ENCODE measurements at places on chromosomes 2 and 18.

GRCh38 chr2:222569826-222570225 is 86.1 kb downstream of the FARSB start:
- DNase-seq = peak; percentile 38

- peak; percentile 79 for DNase-seq
Observed at GRCh38 chr2:233026198-233026813, 6.2 kb upstream of the NEU2 start.

GRCh38 chr18:53191634-53192033 is 851.6 kb downstream of the DCC start:
- DNase-seq = no peak

- no peak for DNase-seq
Observed at GRCh38 chr2:125004106-125004800, 979.2 kb downstream of the CNTNAP5 start.

DNA sequence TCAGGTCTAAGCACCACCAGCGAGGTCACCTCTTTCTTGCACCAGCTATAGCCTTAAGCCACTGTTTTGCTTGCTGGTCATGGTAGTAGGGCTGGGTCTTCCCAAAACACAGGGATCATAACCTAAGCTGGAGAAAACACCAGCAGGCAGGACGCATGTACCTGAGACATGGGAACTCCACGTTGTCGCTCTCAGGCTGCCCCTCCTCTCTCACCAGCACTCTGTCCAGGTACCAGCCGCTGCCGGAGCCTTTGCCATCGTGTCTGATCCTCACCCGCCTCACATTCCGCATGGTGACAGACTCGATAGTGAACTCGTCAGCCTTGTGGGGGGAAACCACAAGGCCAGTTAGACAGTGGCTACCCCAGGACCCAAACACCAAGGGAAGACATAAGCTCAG is 79.5 kb downstream of the LOXHD1 start:
- no peak for DNase-seq

GRCh38 chr2:43486603-43487002 is 109.2 kb downstream of the THADA start:
- peak; percentile 43 for DNase-seq

GRCh38 chr2:231190531-231191197 is 7.8 kb upstream of the ARMC9 start:
- DNase-seq = no peak

DNA sequence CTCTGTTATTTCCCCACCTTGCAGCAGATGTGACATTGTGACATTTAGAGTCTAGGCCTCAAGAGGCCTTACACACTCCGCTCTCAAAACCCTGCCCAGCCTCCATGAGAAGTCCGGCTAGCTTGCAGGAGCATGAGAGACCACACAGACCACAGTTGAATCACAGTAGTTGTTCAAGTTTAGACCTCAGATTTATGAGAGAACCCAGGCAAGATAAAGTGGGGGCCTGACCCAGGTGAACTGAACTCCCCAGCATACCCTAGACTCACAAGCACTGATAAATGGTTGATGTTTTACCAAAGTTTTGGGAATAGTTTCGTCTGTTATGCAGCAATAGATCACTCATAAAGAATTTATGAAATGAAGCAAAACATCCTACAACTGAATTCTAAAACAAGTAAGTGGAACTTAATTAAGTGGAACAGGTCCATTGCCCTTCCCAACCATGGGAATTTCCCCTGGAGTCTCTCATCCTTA is 4.7 kb upstream of the STAT1 start:
- DNase-seq = no peak

- no peak for DNase-seq
Observed at GRCh38 chr2:62045017-62045543, 139.6 kb downstream of the COMMD1 start.

DNA sequence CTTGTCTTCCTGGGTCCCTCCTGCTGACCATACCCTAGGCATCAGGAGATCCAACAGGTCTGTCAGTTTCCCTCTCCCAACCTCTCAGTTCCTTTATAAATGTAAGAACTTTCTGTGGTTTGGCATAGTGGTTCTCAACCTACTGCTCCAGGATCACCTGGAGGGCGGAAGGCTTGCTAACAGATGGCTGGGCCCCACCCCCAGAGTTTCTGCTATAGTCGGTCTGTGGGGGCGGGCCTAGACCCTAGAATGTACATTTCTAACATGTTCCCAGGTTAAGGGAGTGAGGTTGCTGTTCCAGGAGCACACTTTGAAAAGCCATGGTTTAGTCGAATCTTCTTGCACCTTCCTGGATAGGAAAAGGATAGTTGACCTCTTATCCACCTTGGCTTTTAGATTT is 37.0 kb downstream of the HK2 start:
- no peak for DNase-seq

GRCh38 chr2:213068676-213069359 is 82.6 kb downstream of the IKZF2 start:
- DNase-seq = no peak

DNA sequence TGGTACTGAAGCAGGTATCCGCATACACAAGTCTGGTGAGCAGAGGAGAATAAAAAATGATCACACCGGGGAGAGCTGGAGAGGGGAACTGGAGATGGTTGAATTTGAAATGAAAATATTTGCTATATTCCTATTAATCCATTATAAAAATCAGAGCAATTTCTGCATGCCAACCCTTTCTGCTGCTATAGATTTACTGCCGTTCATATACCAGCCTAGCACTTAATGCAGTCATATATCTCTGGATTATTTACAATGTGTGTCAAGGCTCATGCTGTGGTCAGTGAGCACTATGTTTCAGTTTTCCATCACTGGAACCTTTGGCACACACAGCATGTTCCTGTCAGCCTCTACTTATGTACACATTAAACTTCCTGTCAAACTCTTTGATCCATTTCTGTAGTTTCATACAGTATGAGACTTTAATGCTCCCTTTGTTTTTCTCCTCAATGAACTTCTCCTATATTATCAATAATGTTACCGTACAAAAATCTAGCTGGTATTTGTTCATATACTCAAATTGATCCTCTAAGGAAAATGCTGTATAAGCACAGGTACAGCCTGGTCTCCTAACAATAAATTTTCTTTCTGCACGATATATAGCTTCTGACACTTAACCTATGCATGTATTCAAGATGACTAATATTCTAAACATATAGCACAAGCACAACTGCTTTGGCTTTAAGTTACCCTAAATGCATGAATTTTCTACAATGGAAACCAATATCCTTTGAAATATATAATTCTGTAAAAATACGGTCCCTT is 36.7 kb downstream of the FANCL start:
- no peak for DNase-seq

DNA sequence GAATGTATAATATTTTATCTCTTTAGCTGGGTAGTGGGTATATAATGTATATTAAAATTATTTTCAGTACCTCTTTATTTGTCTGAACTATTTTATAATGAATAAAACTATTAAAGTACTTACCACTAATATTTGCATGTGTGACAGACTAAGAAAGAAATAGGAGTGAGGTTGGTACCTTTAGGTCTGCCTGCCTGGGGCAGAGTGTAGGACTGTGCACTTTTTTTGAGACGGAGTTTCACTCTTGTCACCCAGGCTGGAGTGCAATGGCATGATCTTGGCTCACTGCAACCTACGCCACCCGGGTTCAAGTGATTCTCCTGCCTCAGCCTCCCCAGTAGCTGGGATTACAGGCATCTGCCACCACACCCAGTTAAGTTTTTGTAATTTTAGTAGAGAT is 18.8 kb downstream of the NCOA1 start:
- no peak for DNase-seq

GRCh38 chr2:214747992-214748391 is 61.5 kb downstream of the BARD1 start:
- no peak for DNase-seq

GRCh38 chr2:57396355-57397098 is 650.1 kb upstream of the VRK2 start:
- DNase-seq = no peak

- DNase-seq = no peak
Observed at GRCh38 chr2:61443342-61444041, 27.4 kb downstream of the USP34 start.

- DNase-seq = no peak
Observed at GRCh38 chr2:204218040-204218439, 281.5 kb downstream of the ICOS start.

GRCh38 chr2:90079374-90079773 is 1387.9 kb downstream of the RPIA start:
- DNase-seq = no peak

GRCh38 chr2:97673915-97674283 is 4.4 kb downstream of the C2orf92 start:
- no peak for DNase-seq

- no peak for DNase-seq
Observed at GRCh38 chr2:207724113-207724512, 12.7 kb downstream of the CCNYL1 start.

GRCh38 chr2:29613067-29613466 is 308.3 kb downstream of the ALK start:
- DNase-seq = no peak

DNA sequence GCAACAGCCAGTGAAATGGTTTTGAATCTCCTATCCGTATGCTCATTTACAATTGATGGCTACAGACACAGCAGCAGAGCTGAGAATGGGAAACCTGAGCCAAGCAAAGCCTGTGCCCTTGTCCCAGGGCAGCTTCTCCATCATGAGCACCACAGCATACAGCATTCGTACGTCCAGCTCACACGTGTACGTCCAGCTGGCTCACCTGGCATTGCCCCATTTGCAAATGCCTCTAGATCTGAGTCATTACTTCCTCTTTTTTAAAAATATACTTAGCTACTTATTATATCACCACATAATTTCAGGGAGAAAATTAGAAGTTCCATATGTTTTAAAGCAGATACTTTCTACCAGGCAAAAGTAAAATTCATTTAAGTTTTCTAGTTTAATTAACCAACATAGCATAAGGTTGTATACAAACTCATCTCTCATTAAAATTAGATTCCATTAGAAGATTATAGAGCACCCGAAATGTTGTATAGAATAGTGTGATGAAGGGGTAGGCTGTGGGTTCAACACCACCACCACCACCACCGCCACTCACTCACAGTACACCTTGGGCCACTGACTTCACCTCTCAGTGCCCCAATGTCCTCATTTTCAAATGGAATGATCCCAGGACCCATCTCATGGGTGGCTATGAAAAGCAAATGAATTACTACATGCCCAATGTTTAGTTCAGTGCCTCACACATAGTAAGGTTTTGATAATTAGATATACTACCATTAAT is 31.4 kb upstream of the TMEM177 start:
- no peak for DNase-seq

DNA sequence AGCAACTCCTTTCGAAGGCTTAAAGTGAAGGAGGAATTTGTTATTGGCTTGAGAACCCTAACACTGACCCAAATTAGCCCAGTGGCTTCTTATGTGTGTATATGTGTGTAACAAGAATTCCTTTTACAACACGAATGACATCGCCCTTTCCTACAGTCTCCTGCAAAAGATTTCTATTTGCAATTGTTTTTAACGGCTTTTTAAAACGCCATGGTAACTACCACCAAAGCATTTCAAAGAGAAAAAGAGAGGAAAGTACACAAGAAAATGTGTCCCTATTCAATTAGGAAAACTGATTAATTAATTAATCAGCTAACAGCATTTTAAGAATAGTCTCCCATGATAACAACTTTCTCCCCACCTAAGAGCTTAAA is 58.1 kb downstream of the PAX3 start:
- DNase-seq = no peak

GRCh38 chr18:79379931-79380815 is 15.6 kb upstream of the NFATC1 start:
- DNase-seq = no peak

DNA sequence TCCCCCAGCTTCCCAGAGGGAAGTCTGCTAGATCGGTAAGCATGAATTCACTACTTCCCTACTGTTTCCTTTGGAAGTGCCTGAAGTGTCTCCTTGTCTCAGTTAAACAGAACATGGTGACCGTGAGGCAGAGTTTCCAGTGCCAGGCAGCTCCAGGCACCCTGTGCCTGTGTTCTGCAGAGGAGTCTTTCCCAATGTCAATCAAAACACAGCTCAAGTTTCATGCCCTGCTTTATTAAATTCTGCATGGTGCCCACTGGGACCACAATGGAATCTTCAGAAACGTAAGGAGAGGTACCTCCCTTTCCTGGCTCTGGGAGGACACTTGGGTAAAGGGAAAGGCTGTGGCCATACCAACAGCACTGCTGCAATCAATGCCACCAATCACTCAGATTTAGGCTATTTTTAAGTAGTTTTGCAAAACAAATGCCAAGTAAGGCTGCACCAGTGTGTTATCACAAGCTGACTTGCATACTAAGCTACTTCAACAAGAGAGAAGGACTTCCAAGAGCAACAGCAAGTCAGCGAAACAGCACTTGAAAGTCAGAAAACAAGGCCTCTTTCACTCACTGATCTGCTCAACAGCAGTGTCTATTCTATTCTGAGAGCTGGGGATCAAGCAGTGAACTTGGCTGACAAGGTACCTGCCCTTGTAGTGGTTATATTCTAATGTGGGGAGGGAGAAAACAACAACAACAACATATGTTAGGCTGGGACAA is 14.9 kb downstream of the LPIN2 start:
- no peak for DNase-seq

GRCh38 chr18:47899107-47899840 is 31.2 kb downstream of the SMAD2 start:
- DNase-seq = no peak

GRCh38 chr2:23235292-23235691 is 149.7 kb upstream of the KLHL29 start:
- peak; percentile 25 for DNase-seq

DNA sequence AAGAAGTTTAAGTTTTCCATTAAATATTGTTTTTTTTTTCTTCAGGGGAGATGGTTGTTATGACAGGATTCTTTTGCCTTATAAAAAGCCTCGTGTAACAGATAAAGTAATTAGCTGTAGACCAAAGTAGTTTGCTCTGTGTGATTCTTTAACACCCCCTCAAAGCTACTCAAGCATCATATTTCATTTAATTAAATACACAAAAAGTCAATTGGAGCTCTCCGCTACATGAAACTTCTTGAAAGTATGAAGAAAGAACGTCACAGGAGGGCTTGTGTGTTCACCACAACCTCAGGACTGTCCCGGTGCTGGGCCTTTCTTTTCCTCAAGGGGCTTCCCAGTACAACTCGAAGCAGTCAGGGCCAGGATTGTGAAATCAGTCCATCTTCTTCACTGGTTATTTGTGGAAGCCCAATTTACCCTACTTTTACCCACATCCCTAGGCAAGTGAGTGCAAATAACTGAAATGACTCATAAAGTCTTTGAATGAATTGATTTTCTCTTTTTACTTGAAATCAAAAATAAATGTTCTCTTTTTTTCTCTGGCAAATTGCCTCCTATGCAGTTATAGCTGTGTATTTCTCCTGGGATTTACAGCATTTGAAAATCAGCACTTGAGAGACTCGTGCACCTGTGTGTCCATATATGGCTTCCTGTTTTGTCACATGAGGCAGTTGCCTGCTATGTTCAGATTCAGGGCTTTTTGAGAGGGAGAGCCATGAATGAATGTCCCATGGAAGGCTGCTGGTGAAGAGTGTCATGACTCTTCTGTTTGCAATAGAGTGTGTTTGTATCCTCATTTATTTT is 48.6 kb downstream of the LINC00305 start:
- DNase-seq = no peak

- no peak for DNase-seq
Observed at GRCh38 chr2:32591669-32592463, 36.0 kb upstream of the TTC27 start.

All from foreskin fibroblast (primary cell).